ENCODE measurements at places on chromosomes 11 and 22. TPM values are rescaled to one million over a fixed set of nuclear protein-coding genes. Genes with fewer than 3 reads are reported as not detected.

HEPACAM gene
- total RNA-seq = 0.57 TPM

SAA4 gene
- not detected for total RNA-seq

MS4A3 gene
- total RNA-seq = not detected

MRGPRE gene
- total RNA-seq = not detected

SWAP70 gene
- total RNA-seq = 29.1 TPM

LRP5 gene
- total RNA-seq = 83.7 TPM

TP53I11 gene
- 95.9 TPM for total RNA-seq

SORL1 gene
- 58.3 TPM for total RNA-seq

OSBP2 gene
- 5.3 TPM for total RNA-seq

AMOTL1 gene
- 11.3 TPM for total RNA-seq

RIC3 gene
- 2.0 TPM for total RNA-seq

MMP12 gene
- total RNA-seq = 2.7 TPM

C11orf87 gene
- not detected for total RNA-seq

FHIP1B gene
- total RNA-seq = 78.0 TPM

PKDREJ gene
- 0.36 TPM for total RNA-seq

KCNK7 gene
- 1.7 TPM for total RNA-seq

MAPK1 gene
- total RNA-seq = 127 TPM

DNA sequence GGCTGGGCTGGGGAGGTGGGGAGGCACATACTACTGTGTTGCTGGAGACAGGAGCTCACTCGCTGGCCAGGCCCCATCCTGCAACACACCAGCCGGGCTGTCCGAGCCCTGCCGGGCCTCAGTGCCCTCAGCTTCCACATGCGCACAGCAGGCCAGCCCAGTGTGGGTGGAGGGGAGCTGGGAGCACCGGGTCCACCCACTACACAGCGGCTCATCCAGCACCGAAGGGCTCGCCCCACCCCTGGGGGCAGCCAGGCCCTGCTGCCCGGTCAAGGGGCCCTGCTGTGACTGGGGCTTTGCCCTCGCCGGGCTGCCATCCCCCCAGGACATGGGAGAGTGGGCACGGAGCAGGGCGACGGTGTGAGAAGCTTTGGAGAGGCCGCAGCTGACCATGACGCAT lies 9.3 kb downstream of the TTLL8 start:
- no peak for DNase-seq

DNA sequence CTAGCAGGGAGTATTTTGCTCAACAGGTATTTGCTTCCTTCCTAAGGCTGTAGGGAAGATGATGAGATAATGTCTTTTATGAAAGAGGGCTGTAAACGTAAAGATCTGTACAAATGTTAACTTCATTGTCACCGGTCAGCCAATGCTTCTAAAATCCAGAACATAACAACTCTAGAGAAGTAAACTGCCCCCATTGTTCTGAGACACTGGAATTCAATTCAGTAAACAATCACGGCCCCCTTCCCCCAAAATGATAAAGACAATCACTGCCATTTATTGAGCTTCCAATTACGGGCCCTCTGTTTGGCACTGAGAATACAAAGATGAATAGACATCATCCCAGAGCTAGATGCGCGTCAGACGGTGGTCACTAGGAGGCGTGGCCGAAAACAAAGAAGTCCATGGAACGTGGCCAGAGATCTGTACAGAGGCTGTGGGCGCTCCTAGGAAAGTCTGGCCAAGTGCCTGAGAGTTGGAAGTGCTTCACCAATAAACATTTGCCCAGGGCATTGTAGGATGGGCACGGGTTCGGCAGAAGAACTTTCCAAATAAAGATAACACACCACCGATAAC lies 576 bp downstream of the TMEM258 start:
- peak; percentile 64 for DNase-seq

GRCh38 chr11:45590743-45591142 lies 74.7 kb downstream of the CHST1 start:
- no peak for DNase-seq

DNA sequence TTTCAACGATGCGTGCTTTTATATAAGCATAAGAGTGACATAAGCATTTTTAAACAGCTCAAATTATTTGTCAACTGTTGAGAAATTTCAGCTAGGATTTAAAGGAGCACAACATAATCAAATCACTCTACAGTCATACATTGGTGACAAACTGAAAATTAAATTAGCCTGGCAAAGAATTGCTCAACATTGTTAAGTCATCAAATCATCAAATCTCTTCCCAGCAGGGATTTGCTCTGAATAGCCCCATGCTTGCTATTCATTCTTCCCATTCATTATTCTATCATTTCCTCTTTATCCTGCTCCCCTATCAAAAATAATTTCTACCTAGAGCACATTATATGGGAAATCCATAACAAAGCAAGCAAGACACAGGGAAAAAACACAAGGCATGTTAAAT lies 198.7 kb upstream of the LUZP2 start:
- no peak for DNase-seq

DNA sequence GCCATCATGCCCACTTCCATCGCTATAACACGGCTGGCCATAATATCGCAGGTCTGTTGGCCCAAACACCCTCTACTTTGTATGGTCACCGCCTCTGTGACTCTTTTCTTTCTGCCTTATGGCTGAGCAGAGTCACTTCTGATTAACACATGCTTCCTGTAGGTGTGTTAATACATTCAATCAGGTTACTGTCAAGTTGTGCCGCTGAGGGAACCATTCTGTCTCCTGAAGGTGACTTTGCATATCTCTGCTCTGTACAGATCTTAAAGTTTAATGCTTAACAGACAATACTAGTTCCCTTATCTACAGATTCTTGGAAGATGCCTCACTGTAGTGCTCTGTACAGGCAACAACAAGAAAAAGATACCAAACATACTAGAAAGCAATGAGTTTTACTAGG lies 393.1 kb downstream of the CADM1 start:
- no peak for DNase-seq

- no peak for DNase-seq
These were observed 458.9 kb upstream of the CADM1 start for GRCh38 chr11:115963156-115963555.

GRCh38 chr11:59822989-59823566 lies 12.5 kb upstream of the MRPL16 start:
- DNase-seq = no peak

GRCh38 chr22:35631597-35631996 lies 14.5 kb upstream of the MB start:
- DNase-seq = peak; percentile 80

DNA sequence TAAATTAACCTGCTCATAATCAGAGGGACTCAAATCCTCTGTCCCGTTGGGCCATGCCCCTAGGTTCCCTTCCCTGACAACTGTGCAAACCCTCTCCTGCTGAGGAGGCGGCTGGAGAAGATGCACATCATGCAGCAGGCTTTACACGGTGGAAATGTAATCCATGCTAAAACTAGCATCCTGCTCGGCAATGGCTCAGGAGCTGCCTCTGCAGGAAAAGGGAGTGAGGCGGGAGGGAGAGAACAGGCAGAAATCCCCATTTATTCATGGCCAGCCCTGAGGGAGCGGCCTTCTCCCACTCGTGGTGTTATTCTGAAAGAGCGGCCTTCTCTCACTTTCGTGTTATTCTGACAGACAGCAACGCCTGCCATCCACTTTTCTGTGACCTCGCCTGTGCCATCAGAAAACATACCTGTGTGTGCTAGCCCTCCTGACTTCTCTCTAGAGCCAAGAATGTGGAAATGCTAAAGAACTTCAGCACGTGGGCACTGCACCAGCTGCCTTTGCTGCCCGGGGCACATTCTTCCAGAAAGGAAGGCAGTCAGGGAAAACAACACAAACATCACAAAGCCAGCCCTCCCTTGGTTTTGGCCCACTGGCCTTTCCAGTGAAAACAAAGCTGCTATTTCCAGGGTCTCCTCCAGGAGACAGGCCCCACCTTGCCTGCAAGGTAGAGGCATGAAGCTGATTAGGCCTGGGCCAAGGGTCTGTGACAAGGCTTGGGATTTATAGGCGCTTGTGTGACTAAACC lies 62.9 kb upstream of the BID start:
- DNase-seq = no peak

DNA sequence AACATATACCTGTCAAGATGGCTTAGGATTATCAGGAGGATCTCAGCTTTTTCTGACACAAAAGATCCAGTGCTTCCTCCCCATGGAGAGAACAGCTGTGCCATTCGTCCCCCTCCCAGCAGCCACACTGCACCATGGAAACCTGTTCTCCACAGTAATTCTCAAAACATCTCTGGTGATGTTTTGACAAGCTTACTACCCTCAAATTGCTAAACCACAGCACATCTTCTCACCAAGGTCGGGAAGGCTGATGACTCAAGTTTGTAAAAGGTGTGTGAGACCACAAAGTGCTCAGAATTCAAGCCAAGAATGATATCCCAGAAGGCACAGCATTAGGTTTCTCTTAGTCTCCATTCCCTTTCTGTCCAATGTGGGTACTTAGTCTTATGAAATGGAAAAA lies 3.9 kb upstream of the RAB38 start:
- no peak for DNase-seq

GRCh38 chr11:105189581-105189980 lies 50.0 kb upstream of the CARD18 start:
- DNase-seq = no peak

DNA sequence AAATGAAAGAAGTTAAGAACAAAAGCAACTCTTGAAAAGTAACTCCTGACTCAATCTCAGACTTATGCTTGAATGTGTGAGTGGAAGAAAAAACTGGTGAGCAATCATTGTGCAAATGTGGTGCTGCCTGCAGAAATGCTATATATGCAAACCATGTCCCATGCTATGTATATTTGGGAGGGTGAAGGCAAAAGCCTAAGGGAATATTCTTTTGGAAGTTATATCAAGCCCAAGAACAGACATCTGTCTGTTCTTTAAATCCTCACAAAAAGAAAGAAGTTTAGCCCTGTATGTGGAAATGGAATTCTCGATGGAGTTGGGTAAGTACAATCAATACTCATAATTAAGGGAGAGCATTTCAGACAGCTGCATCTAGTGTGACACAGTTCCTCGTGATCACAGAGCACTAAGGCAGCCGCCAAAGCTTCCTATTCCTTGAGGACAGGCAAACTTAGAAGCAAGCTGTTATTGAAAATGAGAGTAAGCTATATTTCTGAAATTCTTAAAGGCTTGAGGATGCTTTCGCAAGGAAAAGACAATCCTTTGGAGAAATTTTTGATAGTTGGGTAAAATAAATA lies 406.5 kb upstream of the CHORDC1 start:
- DNase-seq = no peak

DNA sequence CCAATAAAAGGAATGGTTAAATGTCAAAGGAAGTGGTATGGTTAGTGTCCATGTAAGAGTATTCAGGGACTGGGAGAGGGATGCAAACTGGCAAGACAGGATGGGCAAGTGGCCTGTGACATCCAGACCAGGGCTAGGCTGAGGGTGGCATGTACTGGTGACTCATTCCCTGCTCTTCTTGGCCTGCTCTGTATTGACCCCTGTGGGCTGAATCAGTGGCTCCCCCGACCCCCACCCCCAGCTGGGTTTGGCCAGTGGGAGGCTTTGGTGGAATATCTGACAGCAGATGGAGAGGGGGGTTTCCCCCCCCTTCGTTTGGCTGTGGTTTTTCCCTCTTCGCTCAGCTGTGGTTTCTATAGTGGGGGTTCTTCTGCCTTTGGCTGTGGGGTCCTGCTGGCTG lies 87.7 kb downstream of the CSNK2A3 start:
- DNase-seq = no peak

DNA sequence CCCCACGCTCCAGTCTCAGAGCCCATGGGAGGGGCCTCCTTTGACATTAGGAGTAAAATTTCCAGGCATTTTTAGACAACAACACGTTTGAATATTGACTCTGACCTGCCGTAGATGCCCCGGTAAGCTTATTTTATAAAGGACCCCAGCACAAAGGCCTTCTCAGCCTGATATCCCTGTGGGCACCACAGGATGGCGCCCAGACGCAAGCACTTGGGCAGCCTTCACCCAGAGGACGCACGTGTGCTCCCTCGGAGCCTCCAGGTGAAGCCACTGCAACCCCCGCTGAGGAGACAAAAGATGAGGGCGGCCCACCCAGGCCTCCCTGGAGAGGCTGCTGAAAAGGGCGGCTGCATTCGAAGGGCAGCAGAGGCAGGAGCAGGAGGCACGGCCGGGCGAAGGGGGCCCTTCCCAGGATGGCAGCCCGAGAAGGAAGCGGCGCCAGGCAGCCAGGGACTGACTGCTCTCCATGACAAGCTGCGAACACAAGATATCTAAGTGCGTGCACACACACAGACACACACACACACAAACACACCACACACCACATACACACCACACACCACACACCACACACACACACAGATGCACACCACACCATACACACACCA lies 15.2 kb upstream of the TH start:
- no peak for DNase-seq

- no peak for DNase-seq
These were observed 355 bp upstream of the AP1B1 start for GRCh38 chr22:29388759-29389090.
